ENCODE measurements at places on chromosomes 1 and 21.

GRCh38 chr1:112790920-112791722 lies 76.0 kb upstream of the PPM1J start:
- DNase-seq = no peak
- no peak overlapping the region for H3K27ac ChIP-seq
- no peak overlapping the region for H3K4me3 ChIP-seq

DNA sequence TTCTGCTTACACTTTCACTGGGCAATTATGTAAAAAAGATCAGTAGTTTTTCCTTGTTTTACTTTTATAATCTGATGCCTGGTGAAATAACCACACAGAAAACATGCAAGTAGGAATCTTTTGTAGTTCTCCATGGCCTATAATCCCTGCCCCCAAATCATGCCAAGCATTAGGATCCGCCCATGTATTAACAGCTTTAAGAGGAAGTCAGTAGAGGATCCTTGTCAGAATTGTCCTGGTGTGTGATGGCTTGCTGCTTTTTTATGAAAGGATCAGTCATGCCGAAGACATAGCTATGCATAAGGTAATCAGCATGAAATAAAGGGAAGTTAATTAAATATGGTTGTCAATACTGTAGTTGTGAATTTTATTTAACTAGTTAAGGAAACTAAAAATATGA lies 20.0 kb downstream of the ADGRL2 start:
- H3K27me3 ChIP-seq = no peaks in the 10 kb centered on the region
- H3K27ac ChIP-seq = no peak overlapping the region
- H3K4me3 ChIP-seq = no peak overlapping the region
- no peak for DNase-seq
- no peaks in the 10 kb centered on the region for H3K36me3 ChIP-seq

GRCh38 chr1:172700556-172700955 lies 41.7 kb downstream of the FASLG start:
- no peaks in the 10 kb centered on the region for H3K36me3 ChIP-seq
- no peaks in the 10 kb centered on the region for H3K27me3 ChIP-seq
- no peak for DNase-seq
- no peak overlapping the region for H3K27ac ChIP-seq
- H3K4me3 ChIP-seq = no peak overlapping the region

GRCh38 chr1:97904534-97904933 lies 16.3 kb downstream of the DPYD start:
- no peaks in the 10 kb centered on the region for H3K27me3 ChIP-seq
- no peak for DNase-seq
- H3K27ac ChIP-seq = no peak overlapping the region
- no peak overlapping the region for H3K4me3 ChIP-seq

DNA sequence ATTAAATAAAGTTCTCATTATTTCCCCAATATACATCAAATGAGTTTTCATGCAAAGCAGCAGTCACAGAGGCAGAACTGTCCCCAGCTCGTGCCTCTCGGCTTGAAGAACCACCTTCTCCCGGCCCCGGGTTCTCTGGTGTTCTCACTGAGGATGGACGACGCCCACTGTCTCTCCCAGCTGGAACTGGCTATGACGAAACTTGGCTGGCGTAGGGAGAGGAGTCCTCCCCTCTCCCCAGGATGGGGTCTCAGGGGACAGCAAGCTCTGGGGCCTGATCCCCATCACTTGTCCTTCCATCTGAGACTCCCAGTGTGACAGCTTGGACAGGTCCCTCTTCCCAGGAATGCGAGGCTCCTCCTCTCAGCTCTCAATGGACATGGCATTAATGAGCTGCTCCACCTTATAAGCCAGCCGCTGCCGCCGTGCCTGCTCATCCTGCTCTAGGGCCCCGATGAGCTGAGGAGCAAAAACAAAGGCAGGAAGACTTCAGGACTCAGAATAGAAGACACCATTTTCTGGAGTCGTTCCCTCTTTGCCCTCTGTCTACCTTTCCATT lies 116.0 kb upstream of the CD34 start:
- DNase-seq = no peak
- no peaks in the 10 kb centered on the region for H3K4me1 ChIP-seq
- no peak overlapping the region for H3K4me3 ChIP-seq
- no peak overlapping the region for H3K27ac ChIP-seq
- H3K36me3 ChIP-seq = peaks cover 6% of the 10 kb centered on the region
